ENCODE measurements at places on chromosomes 7 and 10.

DNA sequence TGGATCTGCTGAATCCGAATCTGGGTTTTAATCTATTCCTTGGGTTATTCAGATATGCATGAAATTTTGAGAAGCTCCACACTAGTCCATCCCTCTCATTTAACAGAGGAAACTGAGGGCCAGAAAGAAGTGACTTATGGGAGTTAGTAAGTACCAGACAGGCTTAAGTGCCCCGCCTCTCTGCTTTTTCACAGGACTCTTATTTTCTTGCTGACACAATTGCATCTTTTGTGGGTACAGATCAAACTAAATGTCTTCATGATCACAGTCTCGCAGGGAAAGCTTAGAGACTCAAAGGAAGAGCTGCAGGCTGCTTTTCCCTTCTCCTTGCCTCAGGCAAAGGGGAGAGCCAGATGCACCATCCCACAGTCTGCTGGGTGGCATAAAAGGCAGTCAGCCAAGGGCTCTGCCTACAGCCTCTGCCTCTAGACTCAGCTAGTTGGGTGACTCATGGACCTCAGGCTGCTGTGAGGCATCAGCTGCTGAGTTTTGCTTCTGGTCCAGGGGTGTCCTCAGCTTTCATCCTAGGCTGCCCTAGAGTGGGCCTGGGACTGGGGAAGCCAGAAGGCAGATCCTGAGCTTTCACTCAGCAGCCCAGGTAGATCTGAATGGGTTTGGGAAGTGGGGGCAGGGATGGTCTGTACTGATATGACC is 11.6 kb downstream of the GOLGA7B start:
- DNase-seq, result no peak

GRCh38 chr10:33465747-33466146 is 131.3 kb upstream of the NRP1 start:
- DNase-seq, result no peak

GRCh38 chr7:137203351-137203750 is 140.2 kb downstream of the PTN start:
- no peak for DNase-seq

- DNase-seq, result no peak
These were observed 27.5 kb downstream of the DLG5 start for GRCh38 chr10:77899080-77899477.

GRCh38 chr7:94382132-94382531 is 12.6 kb upstream of the COL1A2 start:
- no peak for DNase-seq

GRCh38 chr10:133475821-133476640 is 22.3 kb downstream of the SCART1 start:
- peak; percentile 21 for DNase-seq

GRCh38 chr7:69692611-69693010 is 94.3 kb downstream of the AUTS2 start:
- no peak for DNase-seq

- DNase-seq, result no peak
These were observed 77.5 kb upstream of the CUX1 start for GRCh38 chr7:101739775-101740398.

DNA sequence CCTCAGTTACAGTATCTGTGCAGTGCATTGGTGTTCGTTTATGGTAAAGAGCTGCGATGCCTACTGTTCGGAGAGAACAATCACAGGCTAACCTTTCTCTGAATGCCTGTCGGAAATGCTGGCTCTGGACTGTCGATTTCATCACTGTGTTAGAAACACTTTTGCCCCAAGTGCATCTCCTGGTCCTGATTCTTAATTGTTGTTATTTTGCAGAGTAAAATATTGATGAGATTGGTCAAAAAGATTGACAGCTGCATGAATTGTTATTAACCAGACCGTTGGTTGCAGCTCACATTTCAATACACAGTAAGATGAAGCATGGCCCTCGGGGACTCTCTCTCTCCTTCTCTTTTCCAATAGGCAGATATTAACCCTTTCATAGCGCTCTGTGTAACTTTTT is 557.4 kb upstream of the ADARB2 start:
- DNase-seq, result no peak

DNA sequence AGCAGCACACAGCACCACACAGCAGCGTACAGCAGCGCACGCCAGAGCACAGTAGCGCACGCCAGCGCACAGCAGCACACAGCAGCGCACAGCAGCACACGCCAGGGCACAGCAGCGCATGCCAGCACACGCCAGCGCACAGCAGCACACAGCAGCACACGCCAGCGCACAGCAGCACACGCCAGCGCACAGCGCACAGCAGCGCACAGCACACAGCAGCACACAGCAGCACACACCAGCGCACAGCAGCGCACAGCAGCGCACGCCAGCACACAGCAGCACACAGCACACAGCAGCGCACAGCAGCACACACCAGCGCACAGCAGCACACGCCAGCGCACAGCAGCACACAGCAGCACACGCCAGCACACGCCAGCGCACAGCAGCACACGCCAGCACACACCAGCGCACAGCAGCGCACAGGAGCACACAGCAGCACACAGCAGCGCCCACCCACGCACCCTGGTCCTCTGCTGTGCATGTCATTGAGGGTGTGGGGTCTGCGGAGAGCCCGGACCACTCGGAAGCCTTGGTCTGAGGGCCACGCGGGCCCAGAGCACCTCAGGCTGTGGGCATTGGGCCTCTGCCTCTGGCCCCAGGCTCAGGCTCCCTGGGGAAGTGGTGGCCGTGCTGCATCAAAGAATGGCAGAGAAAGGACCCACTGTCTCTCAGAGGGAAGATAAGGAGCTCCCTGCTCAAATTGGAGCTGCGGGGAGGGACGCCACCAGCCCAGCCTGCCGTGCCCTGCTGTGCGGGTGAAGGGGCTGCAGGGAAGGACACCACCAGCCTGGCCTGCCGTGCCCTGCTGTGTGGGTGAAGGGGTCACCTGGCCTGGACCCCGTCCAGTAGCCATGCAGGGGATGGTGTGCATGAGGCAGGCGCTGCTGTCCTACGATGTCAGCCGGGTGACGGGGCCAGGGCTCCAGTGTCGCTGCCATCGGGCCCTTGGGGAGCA is 27.5 kb upstream of the GPR146 start:
- DNase-seq, result no peak

GRCh38 chr10:74548676-74549075 is 277.7 kb upstream of the KAT6B start:
- DNase-seq, result no peak

GRCh38 chr7:129784783-129785684 is 167.7 kb downstream of the UBE2H start:
- DNase-seq, result no peak

DNA sequence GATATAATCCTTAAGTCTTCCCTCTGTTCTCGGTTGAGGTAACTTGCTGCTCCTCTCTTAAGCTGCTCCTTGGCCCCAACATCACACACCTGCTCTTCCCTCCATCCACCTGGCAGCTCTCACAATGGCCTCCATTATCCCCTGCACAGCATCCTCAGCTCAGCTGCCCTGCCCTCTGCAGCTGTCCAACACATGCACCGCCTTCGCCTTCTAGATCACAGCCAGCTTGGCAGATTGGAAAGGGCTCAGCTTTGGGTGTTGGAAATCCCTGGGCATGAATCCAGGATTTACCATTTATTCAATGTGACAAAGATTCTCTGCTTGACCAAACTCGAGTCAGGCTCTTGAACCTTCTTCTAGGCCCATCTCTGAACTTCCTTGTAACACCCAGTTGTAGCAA is 20.6 kb downstream of the RGR start:
- no peak for DNase-seq

DNA sequence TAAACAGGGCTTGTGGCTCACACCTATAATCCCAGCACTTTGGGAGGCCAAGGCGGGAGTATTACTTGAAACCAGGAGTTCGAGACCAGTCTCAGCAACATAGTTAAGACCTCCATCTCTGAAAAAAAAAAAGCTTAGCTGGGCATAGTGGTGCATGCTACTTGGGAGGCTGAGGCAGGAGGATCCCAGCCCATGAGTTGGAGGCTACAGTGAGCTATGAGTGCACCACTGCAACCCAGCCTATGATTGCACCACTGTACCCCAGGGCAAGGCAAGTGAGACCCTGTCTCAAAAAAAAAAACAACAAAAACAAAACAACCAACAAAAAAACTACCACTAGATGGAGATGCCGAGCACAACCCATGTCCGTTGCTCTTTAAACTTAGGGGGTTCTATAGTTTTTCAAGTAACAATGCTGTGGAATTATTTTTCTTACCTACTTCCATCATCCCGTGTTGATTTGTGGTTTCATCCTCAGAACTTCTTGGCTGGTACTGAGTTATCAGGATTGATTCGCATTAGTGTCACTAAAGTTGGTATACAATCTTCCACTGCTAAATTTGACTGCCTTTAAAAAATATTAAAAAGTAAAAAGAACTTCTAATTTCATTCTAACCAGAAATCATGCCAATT is 12.2 kb upstream of the REPIN1 start:
- peak; percentile 43 for DNase-seq

DNA sequence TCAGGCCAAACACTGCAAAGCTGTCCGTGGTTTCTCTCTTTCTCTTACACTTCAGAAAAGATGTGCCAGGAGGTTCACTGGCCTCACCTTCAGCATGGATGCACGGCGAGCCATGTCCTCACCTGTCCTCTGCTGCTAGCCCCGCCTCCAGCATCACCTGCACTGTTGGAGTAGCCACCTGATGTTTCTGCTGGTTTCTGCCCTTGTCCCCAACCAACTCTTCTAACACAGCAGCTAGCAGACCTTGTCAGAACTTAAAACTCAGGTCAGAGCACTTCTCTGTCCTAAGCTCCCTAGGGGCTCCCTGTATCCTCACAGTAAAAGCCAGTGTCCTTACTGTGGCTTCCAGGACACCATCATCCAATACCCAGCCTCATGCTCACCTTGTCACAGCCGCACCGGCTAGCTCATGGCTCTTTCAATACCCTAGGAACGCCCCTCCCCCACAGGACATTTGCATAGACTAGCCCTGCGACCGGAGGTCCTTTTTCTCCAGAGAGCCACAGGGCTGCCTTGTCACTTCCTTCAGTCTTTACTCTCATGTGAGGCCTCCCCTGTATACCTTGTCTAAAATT is 15.2 kb downstream of the PALD1 start:
- no peak for DNase-seq

DNA sequence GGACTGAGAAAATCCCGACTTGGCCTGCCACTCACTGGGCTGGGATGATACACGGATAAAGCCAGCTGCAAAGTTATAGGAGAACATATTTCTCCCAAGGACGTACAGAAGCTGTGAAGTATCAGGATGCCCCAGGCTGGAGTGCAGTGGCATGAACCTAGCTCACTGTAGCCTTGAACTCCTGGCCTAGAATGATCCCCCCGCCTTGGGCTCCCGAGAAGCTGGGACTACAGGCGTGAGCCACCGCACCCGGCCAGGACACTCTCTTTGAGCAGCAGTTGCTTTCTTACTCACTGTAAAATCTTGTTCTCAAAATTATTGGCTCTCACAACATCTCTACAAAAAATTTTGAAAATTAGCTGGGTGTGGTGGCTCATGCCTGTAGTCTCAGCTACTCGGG is 50.4 kb downstream of the CLEC2L start:
- no peak for DNase-seq

GRCh38 chr7:138584283-138584682 is 116.9 kb downstream of the SVOPL start:
- DNase-seq, result no peak

DNA sequence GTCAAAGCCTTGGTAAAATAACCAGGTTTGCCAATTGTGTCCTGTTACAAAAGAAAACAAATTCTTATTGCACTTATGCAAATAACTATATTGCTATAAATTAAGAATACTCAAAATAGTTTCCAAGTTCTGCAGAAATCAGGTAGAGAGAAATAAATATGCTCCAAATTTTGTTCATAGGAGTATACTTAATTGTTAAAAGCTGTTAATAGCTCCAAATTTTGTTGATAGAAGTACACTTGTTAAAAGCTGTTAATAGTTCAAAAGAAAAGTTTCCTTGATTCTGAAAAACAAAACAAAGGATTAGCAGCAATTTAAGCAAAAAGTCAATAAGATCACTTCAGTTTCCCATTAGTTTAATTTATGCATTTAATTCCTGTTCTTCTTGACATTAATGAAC is 46.4 kb upstream of the ZNF138 start:
- DNase-seq, result no peak

Data from CD4-positive, alpha-beta T cell treated with Interleukin-6 at 100 ng/mL for 8 hours (primary cell).